ENCODE measurements at places on chromosomes 3 and 15.
A peak's percentile ranks its signal among the peaks of the same experiment; 100 is the strongest.

DNA sequence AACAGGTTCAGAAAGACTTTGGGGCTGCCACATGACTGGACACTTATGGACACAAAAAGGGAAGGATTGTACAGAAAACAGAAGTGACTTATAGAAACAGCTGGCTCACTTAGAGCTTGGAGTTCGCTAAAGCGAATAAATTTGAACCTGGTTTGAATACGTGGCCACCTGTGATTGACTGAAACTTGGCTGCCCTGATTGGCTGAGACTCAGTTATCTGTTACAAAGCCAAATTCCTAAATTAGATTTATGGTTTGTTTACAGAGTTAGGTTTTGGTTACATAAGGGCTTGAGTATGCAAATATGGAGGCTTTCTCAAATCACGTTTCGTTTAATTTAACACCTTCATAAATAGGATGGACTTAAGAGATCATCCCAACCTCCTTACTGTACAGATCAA is 270.2 kb downstream of the THSD4 start:
- no peak for DNase-seq

DNA sequence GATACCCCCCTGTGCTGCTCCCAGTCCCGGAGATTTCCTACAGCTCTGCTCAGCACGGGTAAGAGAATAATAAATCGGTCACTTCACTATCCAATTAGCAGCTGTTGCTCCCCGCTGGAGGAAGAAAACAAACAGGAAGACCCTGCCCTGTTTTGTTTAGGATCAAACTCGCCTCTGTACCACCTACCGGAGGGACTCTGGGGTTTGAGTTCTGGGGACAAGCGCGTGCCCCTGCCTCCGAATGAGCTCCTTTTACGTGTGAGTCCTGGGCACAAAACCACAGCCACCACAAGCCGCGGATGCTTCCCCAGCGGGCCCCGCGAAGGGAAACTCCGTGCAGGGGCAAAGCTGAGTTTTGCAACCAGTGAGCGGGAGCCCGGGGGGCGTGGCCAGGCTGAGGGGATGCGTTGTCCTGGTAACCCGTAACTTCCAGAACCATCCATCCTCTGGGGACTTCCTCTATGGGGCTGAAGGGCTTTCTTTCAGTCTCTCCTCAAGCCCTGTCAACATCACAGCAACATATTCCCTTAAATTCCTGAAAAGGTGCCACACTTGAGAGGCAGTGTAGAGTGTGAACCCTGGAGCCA is 315.7 kb upstream of the PROK2 start:
- DNase-seq: peak; percentile 64

- no peak for DNase-seq
These were observed 45.5 kb downstream of the CBLB start for GRCh38 chr3:105823149-105823867.

- no peak for DNase-seq
These were observed 64.9 kb upstream of the SELENOK start for GRCh38 chr3:53956586-53956985.

GRCh38 chr15:56040081-56041035 is 46.9 kb upstream of the NEDD4 start:
- DNase-seq: no peak

- no peak for DNase-seq
These were observed 58.2 kb downstream of the SLC6A1 start for GRCh38 chr3:11050666-11051323.

- no peak for DNase-seq
These were observed 120.7 kb upstream of the WNT5A start for GRCh38 chr3:55607844-55608243.

GRCh38 chr15:89679212-89679611 is at the start of gene PLIN1:
Gene PLIN1 (minus strand): TSS chr15:89679367. CDS start chr15:89677489, 1,878 bp downstream.
- no peak for DNase-seq

DNA sequence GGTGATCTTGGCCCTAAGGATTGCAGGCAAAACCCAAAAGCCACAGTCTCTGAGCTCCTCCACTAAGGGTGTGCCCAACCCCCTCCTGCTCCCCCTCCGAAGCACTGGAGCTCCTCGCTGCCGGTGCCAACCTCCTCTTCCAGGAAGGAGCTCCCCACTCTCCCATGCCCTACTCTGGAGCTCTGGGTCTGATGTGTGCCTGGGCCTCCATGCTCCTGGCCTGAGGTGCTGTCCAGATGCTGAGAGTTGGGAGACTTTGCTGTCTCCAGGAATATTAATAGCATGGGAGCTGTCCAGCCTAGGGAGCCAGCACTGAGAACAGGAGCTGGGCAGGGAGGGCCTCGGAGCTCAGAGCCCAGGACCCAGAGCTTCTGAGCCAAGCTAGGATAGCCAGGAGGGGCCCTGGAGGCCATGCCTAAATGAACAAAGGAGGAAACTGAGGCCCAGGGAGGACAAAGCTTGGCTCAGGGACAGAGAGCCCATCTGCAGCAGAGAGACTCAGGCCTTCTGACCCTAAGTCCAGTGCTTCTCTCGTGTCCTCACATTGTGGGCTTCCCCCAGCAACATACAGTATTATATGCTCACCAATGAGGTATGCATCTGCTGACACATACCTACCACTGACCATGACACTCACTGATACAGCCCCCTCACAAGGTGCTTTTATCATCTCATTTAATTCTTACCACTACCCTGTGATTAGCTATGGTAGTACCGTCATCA is 36.9 kb upstream of the HERC1 start:
- DNase-seq: no peak

DNA sequence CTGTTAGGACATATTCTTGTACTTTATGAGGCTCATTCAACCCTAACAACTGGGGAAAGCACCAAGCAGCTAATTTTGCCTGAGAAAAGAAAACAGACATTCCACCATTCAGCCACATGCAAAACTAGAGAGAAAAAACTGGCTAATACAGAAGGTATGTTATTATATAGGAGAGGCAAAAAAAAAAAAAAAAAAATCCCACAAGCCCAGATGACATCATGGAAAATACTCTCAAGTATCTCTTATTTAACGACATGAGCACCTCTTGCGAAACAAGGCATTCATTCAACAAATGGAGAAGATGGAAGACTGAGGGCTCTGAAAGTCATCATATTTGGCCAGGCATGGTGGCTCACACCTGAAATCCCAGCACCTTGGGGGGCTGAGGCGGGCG is 61.5 kb downstream of the PRICKLE2 start:
- DNase-seq: no peak

DNA sequence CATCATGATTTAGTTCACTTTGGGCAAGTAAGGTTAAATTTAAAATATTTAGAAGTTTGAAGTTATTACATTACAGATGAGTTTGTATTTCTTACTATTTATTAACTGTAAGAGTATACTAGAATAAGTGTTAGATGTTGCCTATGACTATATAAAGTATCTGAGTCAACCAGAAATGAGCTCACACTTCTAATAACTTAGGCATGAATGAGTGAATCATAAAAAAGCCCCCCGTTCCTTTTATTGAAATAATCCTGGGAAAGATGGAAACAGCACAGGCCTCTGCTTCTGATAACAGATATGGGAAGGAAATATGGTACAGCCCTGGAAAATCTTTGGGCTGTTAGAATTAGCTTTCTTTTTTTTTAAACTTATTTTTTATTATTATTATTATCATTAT is 66.6 kb upstream of the TGFBR2 start:
- no peak for DNase-seq

GRCh38 chr15:64706011-64706911 is 69.1 kb downstream of the RBPMS2 start:
- no peak for DNase-seq

- no peak for DNase-seq
These were observed 135.9 kb downstream of the TFDP2 start for GRCh38 chr3:142013326-142013980.

GRCh38 chr3:37628711-37629301 is 232.9 kb upstream of the CTDSPL start:
- no peak for DNase-seq

DNA sequence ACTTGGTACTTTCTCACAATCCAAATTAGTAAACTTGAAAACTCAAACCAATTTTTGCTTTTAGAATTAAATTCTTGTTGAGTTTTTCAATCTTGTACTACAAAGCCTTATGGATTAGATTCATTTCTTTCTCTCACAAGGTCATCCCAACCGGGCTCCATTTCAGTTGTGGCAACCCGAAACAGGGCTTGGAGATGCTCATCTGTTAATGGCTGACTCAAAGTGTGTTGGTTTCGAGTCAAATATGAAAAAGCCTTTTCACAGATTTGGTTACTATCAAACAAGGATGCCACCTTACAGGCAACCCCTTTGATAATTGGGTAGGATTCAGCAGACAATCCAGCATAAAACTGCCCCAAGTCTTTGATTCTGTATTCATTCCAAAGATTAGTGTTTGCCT is 1.8 kb downstream of the EPM2AIP1 start:
- no peak for DNase-seq

DNA sequence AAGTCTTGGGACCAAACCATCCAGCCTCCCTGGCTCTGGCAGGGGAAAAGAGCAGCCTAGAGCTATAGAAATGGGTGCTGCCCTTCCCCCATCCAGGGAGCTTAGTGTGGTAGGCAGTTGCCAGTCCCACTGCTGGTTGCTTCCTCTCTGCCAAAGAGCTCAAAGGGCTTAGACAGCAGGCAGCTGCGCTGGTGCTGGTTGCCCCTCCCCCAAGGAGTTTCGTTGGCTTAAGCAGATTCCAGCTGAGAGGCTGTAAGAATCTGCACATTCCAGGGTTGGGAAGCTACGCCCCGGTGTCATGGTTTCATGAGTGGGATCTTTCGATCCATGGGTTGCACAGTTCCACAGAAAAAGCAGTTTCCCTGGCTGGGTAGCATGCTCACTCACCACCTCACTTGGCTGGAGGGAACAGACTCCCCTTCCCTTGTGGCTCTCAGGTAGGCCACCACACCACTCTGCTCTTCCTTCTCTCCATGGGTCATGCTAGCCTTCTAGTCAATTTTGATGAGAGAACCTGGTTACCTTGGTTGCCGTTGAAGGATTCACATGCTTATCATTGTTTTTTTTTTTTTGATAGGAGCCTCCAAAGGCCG is 195.1 kb downstream of the EPHA6 start:
- DNase-seq: no peak

- DNase-seq: no peak
These were observed 574 bp downstream of the CHST2 start for GRCh38 chr3:143119974-143120715.

DNA sequence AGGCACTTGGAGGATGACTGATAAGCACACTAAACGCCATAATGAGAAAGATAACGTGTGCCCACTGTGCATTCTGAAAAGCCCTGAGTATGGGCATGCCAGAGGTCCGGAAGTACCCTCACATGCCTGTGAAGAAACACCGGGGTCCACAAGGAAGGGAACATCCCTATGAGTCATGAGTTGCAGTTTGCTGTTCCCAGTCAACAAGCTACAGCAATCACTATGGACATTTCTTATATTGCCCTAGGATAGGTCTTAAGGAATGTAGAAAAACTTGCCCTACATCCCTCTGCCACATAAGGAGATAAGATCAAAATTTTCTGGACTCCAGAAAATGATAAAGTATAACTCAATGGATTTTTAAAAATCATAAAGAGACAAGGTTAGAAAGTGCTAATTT is 9.9 kb downstream of the MB21D2 start:
- DNase-seq: no peak

GRCh38 chr15:33941279-33942063 is 26.8 kb upstream of the CHRM5 start:
- DNase-seq: no peak

DNA sequence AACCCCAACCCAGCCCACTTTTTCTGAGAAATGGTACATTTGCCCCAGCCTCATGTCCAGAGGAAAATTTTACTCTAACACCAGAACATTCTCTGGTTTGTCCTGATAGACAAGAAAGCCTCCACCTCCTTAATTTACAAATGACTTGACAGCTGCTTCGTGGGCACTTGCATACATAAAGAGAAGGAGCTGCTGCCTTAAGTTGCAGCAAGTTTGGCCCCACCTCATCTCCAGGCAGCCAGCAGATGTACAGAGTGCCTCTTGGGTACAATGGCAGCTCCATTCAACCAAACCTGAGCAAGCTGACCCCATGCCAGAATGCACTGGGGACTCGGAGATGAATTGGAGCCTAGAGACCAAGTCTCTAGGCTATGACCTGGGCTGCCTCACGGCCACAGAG is 6.2 kb upstream of the H1-8 start:
- DNase-seq: no peak

DNA sequence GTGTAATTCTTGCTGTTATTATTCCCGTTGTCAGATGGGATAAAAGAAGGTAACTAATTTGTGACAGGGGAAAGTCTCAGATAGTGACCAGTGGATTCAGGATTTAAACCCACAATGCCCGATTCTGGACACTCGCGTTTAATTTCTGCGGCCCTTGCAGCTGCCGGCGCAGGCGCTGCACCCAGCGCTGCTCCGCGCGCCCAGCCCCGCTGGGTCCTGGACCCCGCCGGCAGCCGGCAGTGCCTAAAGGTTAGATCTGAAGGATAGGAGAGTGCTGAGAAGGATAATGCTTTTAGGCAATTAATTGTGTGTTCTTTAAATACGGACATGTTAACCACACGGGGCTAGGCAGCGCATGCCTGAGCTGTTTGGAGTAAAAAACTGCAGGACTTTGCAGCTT is 3.6 kb upstream of the MKRN3 start:
- DNase-seq: no peak

DNA sequence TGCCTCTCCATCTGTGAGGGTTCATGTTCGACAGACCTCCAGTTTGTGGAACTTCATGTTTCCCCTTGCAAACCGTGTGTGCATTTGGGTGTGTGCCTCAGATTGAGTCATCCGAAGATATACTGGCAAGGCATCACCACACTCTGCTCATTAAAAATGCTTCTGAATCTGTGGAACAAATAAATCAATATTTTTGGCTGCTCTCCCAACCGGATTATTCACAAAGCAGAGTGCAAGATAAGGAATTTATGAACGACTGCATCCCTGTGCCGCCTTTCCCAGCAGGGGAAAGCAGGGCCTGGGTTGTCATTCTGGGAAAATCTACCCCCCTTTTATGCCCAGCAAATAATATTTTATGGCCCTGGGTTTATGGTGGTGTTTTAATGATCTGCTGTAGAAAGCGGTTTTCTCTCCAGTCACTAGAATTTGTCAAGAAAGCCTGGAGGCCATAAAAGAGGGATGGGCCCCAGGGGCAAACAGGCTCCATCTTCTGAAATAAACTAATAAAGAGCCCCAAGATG is 4.2 kb upstream of the WNT5A start:
- DNase-seq: no peak

GRCh38 chr3:184693011-184693975 is 18.6 kb downstream of the MAGEF1 start:
- DNase-seq: no peak

- no peak for DNase-seq
These were observed 115.3 kb downstream of the PLCH1 start for GRCh38 chr3:155629556-155629955.

DNA sequence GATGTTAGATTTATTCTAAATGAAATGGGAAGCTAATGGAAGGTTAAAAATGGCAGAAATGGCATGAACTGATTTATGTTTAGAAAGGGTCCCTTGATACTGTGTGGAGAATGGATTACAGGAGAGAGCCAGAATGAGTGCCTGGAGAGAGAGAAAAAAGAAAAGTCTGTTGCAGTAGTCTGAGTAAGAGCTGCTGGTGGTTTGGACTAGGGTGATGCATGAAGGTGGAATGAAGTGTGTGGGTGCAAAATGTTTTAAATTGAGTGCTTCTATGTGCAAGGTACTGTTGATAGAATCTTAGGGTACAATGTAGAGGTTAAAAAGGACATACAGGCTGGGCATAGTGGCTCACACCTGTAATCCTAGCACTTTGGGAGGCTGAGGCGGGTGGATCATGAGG is 11.4 kb upstream of the MGA start:
- DNase-seq: no peak

GRCh38 chr3:153422314-153422713 is 260.3 kb downstream of the RAP2B start:
- DNase-seq: no peak

- DNase-seq: no peak
These were observed 1.2 kb downstream of the CFAP91 start for GRCh38 chr3:119703820-119704531.

GRCh38 chr3:4493941-4494894 is 1.1 kb downstream of the ITPR1 start:
- DNase-seq: no peak
